ENCODE measurements at places on chromosomes 7 and 10.
A peak's percentile ranks its signal among the peaks of the same experiment; 100 is the strongest.

GRCh38 chr7:155355176-155355575 lies 57.5 kb downstream of the INSIG1 start:
- no peak for DNase-seq

GRCh38 chr7:91852263-91852741 lies 28.2 kb downstream of the MTERF1 start:
- no peak for DNase-seq

DNA sequence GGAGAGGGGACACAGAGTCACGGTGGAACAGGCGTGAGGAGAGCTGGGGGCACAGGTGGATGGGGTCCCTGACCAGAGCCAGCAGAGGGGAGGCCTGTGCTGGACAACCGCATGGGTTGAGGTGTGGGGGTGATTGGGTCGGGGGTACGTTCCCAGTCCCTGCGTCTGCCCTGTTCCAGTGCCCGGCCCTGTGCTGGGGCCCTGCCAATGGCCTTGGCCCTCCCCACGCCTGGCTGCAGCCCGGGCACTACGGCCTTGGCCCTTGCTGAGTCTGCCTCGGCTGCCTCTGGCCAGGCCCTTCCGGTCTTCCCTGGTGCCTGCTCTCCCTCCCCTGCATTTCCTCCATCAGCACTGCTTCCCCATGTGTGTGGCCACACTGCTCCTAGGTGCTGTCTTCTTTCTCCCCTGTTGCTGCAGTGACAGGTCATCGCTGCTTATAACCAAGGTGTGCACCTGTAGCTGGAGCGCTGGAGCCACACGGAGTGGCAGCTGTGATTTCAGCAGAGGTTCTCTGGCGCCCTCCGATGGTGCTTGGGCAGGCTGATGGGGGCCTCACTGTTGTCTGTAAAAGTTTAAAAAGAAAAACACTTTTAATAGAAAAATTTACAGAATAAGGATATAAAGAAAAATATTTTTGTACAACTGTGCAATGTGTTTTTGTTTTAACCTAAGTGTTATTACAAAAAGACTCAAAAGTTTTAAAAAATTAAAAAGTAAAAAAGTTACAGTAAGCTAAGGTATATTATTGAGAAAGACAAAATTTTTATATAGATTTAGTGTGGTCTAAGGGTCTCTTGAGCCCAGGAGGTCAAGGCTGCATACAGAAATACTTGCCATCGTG lies 45.2 kb upstream of the BHLHA15 start:
- peak; percentile 76 for DNase-seq

GRCh38 chr10:59829601-59830000 lies 76.3 kb upstream of the MRLN start:
- DNase-seq = no peak

DNA sequence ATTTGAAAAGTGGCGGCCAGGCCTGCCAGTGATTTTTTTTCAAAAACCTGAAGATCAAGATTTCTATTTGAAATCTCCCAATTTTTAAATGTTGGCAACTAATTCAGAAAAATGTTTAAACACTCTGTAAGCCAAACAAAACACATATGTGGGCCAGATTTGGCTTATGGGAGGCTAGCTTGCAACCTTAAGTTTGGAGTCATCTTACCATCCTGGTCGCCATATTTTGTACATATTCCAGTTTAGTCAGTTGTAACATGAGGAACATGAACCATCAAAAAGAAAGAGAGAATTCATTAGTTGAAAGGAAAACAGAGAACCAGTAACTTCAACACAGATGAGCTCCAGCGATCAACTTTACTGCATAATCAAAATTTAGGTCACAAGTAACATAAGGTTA lies 115.4 kb downstream of the TMEM26 start:
- DNase-seq = no peak

DNA sequence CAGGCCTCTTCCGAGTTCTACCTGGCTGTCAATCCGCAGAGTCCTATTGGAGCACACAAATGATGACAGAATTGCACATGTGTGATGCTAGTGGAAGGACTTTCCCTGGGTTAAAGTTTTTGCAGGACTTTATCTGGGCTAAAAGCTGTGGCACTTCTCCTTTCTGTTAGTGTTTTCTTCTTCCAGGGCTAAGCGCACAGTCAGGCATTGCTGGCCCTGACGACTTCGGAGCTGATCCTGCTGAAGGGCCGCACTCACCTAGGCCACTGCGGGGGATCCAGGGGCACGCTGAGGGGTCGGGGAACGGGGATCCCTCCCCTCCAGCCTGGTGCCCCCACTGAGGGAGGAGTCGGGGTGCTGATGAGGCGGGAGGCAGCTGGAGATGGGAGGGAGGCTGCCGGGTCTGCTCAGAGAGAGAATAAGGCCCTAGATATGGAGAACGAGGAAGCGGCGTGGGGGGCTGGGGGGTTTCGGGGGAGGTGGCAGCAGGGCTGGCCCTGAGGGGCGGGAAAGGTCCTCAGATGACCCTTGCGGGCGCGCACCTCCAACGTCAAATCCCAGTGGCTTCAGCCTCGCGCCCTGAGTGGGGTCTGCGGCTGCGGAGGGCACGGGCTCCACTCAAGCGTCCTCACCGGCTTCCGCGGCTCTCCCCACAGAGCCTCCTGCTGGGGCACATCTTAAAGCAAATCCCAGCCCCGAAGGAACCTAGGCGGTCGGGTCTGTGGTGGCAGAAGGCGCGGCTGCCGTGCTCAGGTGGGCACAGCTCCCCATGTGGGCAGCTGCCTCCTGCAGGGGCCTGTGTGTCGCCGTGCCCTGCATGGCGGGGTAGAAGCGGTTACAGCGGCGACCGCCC lies 30.9 kb downstream of the AGR3 start:
- no peak for DNase-seq

- DNase-seq = no peak
These were observed 1.3 kb downstream of the FGFR2 start for GRCh38 chr10:121596689-121597503.

- no peak for DNase-seq
These were observed 86.7 kb downstream of the DGKI start for GRCh38 chr7:137760111-137760510.

GRCh38 chr7:74455291-74455804 lies 1.6 kb downstream of the GTF2IRD1 start:
- DNase-seq = no peak

DNA sequence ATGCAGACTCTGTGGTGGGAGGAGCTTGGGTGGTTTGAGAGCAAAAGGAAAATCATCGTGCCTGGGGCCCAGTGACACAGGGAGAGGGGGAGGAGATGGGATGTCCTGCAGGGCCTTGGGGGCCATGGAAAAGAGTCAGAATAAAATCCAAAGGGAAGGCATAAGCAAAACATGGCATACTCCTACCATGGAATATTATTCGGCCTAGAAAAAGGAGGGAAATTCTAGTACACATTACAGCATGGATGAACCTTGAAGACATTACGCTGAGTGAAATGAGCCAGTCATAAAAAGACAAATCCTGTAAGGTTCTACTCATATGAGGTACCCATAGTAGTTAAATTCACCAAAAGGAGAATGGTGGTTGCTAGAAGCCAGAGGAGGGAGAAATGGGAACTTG lies 38.7 kb downstream of the STRA8 start:
- no peak for DNase-seq

GRCh38 chr7:86600506-86601290 lies 43.0 kb upstream of the GRM3 start:
- no peak for DNase-seq

DNA sequence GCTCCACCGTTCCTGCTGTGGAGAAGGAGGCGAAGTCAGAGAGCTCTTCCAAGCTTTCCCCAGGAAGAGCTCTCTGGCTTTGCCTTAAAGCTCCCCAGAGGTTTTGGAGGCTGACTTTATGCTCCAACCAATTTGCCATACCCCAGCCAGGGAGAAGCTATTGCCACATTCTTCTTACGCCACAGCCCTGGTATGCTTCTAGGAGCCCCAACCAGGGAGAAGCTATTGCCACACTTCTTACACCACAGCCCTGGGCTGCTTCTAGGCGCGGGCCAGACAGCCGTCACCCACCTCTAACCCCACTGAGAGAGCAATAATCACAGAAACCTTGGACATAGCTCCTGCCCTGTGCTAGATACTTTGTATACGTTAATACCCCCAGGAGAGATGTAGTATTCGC lies 951 bp downstream of the ELOVL3 start:
- DNase-seq = no peak

GRCh38 chr10:123357421-123357930 lies 203.3 kb downstream of the BUB3 start:
- DNase-seq = no peak

DNA sequence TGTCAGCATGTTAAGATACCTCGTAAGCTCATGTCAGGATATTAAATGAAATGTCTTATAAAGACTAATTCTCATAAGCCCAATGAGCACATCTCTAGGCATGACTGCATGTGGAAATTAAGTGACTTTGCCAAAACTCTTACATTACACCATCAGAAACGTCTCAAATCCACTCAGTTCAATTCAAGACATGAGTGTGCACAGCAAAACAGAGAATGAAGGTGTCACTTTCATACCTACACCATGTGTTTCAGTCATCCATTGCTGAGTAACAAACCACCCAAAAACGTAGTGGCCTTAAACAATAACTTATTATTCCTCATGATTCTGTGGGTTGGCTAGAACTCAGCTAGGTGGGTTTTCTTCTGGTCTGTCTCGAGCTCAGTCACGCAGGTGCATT lies 99.8 kb downstream of the ATE1 start:
- DNase-seq = no peak

GRCh38 chr10:99595770-99596465 lies 24.3 kb downstream of the SLC25A28 start:
- DNase-seq = no peak

DNA sequence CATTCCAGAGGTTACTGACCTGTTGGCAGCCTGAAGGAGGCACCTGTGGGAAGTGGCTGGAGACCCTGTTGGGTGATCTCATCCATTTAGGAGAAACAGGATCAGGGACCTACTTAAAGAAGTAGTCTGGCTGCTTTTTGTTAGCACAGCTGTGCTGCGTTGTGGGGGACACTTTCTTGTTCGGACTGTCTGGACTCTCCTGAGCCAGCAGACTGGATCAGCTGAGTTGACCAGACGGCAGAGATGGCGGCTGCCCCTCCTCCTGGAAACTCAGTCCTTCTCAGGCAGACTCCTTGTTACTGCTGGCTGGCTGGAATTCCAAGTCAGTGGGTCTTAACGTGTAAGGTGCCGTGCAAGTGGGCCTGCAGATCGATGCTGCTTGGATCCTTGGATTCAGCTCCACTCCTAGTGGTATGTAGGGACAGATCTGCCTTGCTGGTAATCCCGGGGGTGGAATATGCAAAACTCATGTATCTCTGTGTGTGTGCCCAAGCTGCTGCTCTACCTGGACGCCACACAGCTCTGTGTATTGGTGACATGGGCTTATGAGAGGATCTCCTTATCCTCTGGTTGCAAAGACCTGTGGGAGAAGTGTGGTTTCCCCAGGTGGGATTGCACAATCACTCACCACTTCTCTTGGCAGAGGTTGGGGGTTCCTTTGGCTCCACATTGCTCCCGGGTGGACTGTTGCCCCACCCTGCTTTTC lies 87.3 kb downstream of the CCSER2 start:
- no peak for DNase-seq

GRCh38 chr7:151498495-151498894 lies 21.2 kb downstream of the RHEB start:
- DNase-seq = no peak

DNA sequence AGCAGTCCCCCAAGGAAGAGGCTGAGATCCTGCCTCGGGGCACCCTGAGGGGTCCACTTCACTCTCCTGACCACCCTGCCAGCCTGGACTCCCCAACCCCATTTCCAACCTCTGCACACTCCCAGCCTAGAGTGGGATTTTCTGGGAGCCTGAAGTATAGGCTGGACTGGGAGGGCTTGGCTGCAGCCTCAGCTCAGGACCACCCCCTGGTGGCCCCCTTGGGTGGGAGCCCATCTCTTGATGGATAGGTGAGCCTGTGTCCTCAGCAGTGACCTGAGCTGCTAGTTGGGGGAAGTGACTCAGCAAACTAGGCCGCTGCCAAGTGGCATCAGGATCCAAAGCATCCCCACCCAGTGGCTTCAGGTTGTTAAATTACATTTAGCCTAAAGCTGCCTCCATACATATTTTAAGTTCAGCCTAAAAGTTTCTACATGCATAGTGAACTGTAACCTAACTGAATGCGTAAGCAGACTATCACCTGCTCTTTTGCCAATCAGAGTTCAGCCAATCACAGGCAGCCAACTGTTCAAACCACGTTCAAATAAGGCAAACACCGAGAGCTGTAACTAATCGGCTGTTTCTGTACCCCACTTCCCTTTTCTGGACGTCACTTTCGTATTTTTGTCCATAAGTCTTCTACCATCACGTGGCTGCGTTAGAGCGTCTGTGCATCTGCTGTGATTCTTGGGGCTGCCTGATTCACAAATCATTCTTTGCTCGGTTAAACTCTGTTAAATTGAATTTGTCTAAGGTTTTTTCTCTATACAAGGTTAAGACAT lies 144.0 kb downstream of the PLPP4 start:
- no peak for DNase-seq

DNA sequence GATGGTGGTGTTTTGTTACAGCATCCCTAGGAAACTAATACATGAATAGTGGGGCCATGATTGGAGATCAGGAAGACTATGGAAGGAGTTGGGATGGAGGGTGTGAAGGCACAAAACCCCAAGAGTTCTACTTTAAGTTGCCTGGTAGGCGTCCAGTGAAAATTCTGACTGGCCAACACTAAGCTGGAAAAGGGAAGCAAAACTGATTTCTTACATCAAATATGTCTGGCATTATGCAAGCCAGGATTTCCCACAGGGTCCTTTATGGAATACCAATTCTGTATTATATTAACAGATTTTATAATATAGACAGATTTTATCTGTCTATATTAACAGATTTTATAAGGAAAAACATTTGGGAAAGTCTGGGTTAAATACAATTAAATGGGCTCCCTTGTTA lies 16.2 kb downstream of the CPVL start:
- no peak for DNase-seq

- no peak for DNase-seq
These were observed 675.2 kb downstream of the PHTF2 start for GRCh38 chr7:78473571-78474301.

GRCh38 chr10:89391907-89392756 lies at the start of gene IFIT1:
Gene IFIT1, plus strand, starts transcription at chr10:89392623. Its CDS starts 90 bp downstream, at chr10:89392713.
- peak; percentile 52 for DNase-seq

DNA sequence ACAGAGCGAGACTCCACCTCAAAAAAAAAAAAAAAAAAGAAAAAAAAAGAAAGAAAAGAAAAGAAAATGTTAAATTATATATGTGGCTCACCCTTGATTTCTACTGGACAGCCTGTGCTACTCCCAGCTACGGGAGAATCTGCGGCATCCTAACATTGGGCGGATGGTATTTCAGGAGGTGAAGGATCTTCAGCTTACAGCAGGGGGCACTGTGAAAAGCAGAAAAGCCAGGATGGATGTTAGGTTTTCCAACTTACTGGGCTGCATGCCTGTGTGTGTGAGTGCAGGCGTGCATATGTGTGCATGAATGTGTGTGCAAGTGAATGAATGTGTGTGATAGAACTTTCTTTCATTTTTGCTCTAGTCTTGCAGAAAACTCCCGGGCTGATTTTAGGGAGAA lies 1066.5 kb downstream of the TYW1 start:
- no peak for DNase-seq

GRCh38 chr10:49080965-49081364 lies 34.4 kb downstream of the VSTM4 start:
- no peak for DNase-seq

Data from activated naive CD4-positive, alpha-beta T cell treated with anti-CD3 and anti-CD28 coated beads for 36 hours (primary cell).